GM13977 (cell line): ENCODE measurements at places on chromosomes 2 and 18.

DNA sequence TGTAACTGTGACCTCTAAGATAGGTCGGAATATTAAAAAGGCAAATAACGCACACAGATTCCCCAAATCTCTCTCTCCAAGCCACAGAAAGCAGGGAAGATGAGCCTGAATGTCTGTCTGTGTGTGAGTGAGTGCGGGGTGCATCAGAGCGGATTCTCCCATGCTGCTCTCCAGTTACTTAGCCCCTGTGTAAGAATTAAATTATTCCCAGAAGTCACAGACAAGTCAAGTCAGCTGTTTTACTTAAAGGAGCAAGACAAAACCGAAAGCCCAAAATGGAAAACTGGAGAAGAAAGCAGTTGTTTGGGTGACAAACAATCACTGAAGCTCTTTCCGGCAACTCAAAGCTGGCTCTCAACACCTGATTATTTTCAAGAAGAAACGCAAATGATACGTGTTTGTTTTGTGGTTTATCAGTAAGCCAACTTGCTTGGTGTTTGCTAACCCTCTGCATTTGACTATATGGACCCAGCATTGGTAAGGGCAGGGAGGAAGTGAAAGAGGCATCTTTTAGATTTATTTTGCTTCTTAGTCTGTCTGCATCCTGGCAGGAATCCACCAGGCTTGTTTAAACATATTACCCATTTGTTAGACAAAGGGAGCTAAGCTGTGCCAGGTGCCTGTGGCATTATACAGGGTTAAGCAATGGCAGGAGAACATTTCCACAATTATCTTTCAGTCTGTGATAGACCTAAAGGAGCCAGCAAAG, 121.5 kb upstream of the CREB1 start:
- no peak for DNase-seq

DNA sequence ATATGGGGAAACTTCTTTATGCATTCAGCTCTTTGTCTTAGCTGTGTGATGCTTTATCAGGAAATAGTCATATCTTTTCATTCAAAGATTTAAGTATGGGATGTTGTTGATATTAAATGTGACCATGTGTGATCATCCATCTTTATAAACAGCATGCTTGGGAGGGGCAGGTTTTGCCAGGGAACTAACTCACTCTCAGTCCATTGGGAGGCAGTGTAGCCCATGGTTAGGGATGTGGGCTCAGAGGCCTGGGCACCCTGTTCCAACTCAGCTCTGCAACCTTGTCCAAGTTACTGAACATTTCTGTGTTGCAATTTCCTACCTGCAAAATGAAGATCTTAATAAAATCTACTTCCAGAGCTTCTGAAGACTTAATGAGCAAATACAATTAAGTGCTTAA, 92.0 kb upstream of the BCL2L11 start:
- DNase-seq: no peak

DNA sequence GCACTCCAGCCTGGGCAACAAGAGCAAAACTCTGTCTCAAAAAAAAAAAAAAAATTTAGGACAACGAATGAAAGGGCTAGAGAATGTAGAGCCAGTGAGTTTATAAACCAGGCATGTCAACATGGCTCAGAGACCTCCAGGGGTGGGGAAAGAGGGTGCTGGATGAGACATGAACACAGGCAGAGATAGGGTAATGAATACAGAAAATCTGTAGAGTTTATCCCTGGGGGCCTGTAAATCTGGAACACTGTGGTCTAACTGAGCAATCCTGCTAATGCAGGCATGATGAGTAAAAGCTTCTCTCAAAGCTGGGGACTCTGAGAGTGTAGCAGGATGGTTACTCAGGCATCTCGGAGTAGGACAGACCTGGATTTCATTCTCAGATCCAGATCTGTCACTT, 59.2 kb upstream of the IGFBP2 start:
- DNase-seq: no peak

DNA sequence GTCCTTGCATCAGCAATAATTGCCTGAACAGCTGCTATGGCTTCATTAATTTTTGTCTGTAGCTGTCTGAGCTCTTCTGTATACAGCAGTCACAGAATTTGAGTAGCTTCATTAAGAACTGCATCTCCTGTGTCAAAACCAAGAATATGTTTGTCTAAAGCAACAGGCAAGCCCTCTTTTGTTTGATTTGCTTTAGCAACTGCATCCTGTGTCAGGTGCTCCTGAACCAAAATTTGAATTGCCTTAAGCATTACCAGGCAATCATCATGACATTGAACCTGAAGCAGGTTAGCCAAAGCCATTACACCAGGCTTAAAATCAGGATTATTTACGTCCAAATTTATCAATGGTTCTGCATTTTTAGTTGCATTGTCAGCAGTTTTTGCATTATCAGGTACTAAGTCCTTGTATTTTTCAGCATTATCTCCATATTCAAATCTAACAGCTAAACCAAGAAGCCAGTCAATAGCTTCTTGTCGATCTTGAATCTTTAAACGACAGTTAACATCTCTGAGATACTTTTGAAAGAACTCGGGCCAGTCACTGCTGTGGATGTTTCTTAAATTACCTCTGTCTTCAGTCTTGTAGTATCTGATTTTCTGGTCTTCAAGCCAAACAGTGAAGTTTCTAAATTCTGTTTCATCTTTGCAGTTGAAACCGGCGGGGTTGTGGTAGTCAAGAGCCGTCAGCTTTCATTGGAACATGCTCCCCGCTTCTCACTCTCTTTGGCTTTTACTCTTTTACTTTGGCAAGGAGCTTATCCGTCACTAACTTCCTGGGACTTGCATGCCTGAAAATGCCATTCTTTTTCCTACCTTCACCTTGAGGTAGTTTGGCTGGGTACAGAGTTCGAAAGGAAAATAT, 42.2 kb downstream of the MERTK start:
- no peak for DNase-seq

DNA sequence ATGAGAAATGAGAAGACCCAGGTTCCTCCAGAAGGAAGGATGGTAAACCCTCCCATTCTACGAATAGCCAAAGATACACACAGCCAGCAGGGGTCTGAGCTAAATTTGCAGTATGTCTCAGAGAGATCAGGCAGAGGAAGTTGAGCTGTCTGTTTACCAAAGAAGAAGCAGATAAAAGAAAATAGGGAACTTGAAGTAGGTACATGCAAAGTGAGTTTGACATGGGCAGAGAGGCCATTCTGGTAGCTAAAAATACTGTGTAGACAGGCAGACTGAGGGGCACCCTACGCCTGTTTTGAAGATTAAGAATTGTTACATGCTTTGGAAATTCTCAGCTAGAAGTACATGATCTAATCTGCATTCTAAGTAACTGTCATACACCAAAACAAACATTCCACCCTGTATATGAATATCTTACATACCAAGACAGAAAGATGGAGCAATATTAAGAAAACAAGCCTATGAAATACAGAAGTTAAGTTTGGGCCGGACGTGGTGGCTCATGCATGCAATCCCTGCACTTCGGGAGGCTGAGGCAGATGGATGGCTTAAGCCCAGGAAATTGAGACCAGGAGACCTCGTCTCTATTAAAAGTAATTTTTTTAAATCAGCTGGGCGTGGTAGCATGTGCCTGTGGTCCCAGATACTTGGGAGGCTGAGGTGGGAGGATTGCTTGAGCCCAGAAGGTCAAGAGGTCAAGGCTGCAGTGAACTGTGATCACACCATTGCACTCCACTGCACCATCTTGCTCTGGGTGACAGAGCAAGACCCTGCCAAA, 157.9 kb downstream of the ANKRD44 start:
- peak; percentile 40 for DNase-seq

GRCh38 chr2:23669413-23670244, 257.3 kb downstream of the ATAD2B start:
- no peak for DNase-seq

- no peak for DNase-seq
Observed at GRCh38 chr2:6958616-6959235, 41.5 kb downstream of the RNF144A start.

GRCh38 chr18:8296886-8297616, 312.2 kb upstream of the RAB12 start:
- no peak for DNase-seq

DNA sequence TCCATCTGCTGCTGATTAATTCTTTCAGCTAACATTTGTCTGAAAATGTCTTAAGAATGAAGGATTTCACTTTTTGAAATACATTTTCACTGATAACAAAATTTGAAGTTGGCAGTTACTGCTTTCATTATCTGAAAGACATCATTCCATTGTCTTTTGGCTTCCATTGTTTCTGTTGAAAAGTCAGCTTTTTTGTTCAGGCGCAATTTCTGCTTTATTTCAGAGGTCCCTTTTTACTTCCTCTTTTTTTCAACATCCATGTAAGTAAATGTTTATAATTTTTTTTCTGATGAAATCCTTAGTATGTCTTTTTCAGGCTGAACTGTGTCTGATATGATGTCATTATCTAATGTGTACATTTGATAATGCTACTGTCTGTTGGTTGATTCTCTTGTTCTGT, 184.2 kb downstream of the RND3 start:
- DNase-seq: no peak

DNA sequence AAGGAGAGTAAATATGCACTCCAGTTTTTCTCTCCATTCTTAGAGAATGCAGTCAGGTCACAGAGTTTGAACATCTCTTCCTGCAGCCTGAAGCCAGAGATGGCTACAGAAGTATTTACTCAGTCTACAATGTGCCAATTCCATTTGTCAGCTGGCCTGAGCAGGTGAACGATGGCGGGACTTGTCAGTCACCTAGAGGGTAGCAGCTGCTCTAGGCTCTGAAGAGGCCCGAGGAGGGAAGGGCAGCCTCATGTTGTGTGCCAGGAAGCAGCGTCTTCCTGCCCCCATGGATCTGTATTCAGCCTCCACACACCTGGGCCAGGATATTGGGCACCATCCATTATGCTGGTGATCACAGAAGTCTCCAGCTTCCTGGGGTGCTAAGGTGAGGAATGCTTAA, 316.7 kb upstream of the CHAC2 start:
- DNase-seq: no peak

DNA sequence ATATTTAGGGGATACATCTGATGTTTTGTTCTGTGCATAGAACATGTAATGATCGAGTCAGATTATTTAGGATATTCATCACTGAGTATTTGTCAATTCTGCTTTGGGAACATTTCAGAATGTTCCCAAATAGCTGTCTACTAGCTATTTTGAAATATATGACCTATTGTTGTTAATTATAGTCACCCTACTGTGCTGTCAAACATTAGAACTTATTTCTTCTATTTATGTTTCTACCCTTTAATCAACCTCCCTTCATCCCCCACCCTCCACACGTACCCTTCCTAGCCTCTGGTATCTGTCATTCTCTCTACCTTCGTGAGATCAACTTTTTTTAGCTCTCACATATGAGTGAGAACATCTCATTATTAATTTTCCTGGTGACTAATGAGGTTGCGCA, 40.9 kb downstream of the ANKRD12 start:
- no peak for DNase-seq

GRCh38 chr2:84234103-84234502, 225.0 kb downstream of the SUCLG1 start:
- no peak for DNase-seq

DNA sequence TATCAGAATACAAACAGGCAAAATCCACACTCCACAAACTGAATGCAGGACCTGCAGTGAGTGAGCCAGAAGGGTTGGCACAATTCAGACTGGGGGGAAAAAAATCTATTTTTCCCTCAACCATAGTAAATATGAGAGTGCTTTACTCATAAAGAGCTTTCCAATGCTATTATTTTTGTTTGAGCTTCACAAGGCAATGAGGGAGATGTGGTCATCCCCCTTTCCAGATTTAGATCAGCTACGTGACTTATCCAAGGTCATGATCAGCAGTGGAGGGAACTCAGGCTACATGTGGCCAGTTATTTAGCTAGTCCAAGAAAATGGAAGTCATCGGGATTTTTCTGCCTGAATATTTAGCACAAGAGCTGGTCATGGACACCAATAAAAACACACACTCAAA, 120.4 kb upstream of the KLF7 start:
- no peak for DNase-seq

- DNase-seq: no peak
Observed at GRCh38 chr2:180778291-180778690, 202.1 kb upstream of the UBE2E3 start.

GRCh38 chr2:61853086-61853846, 594 bp downstream of the FAM161A start:
- DNase-seq: peak; percentile 70

GRCh38 chr2:240247868-240248720, 107.6 kb upstream of the OTOS start:
- DNase-seq: peak; percentile 6

DNA sequence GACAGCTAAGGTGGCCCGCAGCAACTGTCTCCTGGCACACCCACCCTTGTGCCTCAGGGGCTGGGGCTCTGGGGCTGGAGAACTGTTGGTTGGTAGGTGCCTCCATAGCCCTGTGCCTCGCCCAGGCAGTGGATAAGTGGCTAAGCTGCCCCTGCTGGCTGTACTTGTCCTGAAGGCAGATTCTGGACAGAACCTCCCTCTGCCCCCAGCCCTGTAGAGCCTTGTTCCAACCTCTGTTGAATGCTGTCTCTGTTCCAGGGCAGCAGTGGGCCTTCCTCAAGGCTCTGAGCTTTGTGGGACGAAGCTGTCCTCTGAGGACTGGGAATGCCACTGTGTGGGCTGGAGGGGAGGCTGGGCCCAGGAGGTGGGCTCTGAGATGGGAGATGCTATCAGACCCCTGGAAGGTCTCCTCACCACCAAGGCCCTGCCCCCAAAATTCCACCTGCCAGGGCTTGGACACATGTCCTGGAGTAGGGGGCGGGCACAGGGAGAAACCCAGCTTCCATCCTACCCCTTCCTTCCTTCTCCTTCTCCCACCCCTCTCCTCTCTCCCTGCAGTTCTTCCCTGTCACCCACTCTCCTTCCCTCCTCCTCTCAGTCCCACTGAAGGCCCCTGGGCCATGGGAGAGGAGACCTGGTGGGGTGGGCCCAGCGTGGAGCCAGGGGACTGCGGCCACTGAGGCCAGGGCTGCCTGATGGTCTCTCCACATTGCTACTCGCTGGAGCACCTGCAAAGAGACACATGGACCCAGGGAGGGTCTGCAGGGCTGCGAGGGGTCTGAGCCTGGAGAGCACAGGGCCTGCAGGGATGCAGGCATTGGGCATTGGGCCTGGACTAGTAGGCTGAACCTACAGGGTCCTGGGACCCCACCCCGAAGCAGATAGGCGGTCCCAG, 1.7 kb upstream of the PDCD1 start:
- peak; percentile 67 for DNase-seq

DNA sequence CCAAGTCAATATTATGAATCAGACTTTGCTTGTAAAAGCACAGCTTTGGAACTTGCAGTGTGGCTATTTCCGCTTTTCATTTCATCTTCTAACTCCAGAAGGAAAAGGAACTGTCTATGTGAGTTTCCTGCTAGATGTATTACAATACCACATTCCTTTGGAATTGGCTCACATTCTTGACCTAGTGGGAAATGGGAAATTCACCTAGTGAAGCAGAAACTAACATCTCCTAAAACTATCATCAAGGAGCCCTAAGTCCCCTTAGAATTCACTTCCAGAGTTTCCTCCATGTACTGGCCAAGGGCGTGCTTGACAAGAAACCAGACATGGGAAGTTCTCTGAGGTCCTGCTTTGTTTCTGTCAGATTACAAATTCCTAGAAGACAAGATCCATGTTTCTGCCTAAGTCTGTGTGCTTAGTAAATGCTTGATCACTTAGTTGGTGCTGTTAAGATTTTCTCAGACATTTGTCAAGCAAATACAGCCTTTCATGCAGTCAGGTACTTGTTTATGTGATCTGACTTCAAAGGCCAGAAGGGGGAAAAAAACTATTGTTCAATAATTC, 275.7 kb upstream of the FN1 start:
- DNase-seq: no peak

GRCh38 chr18:55343396-55344073, 244.5 kb downstream of the TCF4 start:
- no peak for DNase-seq

- peak; percentile 46 for DNase-seq
Observed at GRCh38 chr2:79887747-79888374, 375.0 kb downstream of the CTNNA2 start.

GRCh38 chr18:61754039-61754583, 138.7 kb downstream of the RNF152 start:
- DNase-seq: no peak
